CD14-positive monocyte (primary cell): ENCODE measurements at places on chromosomes 1 and 21.

GRCh38 chr1:2587071-2587859 is 688 bp downstream of the PRXL2B start:
- DNase-seq = no peak

DNA sequence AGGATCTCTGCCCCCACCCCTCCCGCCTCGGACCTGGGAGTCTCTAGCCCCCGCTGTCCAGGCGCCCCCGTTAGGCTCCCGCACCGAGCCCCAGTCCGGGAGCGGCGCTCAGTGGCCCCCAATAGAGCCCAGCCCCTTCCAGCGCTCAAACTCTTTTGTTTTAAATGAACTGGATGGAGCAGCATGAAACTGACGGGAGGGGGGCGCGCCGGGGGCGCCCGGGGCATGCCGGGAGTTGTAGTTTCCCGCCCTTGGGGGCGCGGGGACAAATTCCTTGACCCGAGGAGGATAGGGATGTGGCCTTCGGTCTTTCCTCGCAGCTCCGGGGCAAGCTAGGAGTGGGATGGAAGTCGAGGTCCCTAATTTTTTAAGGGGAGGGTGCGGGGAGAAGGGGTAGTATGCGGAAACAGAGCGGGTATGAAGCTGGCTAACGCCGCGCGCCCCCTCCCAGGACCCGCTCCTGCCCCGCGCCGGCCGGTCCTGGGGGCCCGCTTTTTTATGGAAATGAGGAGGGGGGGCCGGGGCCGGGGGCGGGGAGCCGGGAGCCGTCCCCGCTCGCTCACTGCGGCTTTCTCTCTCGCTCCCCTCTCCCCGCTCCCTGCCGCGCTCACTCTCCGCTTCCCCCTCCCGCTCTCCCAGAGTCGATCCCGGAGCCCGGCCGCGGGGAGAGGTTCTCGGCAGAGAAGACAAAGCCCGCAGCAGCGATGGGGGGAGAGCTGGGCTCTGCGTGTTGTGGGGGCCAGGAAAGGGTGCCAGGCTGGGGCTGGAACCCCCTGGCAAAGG is at the start of gene MEX3A:
MEX3A (minus strand) TSS at position 157 of the 783 bp plus-strand sequence. CDS start 467 bp downstream, outside the sequence.
- DNase-seq = no peak

DNA sequence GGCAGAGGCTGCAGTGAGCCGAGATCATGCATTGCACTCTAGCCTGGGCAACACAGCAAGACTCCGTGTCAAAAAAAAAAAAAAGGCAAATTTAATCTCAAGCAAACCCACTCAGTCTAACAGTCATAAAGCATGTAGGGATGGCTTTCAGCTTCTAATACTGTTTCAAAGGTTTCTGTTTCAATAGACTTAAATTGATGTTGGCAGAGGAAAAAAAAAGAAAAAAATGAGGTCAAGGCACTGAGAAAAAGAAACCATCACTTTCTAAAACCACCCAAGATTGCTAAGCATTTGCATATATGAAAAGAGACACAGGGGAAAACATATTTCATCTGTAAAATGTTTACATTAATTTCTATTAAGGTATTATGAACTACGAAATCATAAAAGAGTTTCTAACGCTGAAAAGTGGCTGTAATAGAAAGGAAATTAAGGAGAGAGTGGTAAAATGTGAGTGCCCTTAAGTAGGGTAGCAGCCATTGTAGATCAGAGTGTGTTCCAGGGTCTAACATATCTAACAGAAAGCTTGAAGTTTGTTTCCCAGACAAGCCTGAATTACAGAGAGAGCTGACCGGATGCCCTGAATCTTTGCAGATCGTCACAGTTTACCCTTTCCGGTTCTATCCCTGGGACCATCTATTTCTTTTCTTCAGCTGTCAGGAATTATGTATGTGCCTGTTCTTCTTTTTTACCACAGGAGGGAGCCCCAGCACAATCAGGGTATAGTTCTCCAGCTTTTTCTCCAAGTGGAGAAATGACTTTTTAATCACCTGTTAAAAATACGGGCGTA is 70.0 kb downstream of the PLD5 start:
- DNase-seq = no peak

- DNase-seq = no peak
Measured at GRCh38 chr21:21366277-21366676, 368.1 kb downstream of the NCAM2 start.

GRCh38 chr1:224683936-224684335 is 67.8 kb downstream of the CNIH3 start:
- no peak for DNase-seq

DNA sequence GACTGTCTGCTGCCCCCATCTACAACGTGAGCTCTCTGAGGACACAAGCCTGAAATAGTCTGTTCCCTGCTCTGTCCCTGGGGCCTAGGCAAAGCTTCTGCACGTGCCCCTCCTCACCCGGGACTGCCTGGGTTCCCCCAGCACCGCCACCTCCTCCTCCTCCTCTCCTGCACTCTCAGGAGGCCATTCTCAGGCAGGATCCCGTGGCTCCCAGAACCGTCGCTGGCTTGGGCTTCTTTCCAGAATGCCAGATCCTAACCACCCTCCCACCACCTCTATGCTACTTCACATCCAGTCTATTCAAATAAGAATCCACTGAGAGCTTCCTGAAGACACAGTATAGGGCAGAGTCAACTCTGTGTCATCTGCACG is 11.2 kb downstream of the NPHP4 start:
- no peak for DNase-seq

DNA sequence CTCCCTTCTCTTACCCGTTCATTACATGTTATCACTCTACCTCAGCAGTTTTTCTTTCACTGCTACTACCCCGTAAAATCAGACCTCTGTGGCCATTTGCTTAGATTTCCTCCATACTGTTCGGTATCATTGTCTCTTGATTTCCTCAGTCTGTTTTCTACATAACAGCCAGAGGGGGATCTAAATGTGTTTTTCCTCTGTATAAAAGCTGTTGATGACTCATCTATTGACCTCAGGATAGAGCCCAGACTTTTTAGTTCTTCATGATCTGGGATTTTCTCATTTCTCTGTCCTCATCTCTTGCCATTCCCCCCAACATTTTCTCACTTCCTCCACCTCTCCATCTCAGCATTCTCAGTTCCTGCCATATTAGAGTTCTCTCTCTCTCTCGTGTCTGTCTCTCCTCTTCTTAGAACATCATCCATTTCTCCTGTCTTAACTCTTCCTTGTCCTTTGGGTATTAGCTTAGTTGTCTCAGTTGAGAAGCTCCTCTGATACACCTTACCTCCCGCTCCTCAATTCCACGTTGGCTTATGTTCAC is 10.5 kb downstream of the OTUD3 start:
- DNase-seq = no peak

GRCh38 chr21:37408464-37409193 is 42.1 kb downstream of the DYRK1A start:
- no peak for DNase-seq

GRCh38 chr1:162930532-162930931 is 69.6 kb upstream of the CCDC190 start:
- no peak for DNase-seq

DNA sequence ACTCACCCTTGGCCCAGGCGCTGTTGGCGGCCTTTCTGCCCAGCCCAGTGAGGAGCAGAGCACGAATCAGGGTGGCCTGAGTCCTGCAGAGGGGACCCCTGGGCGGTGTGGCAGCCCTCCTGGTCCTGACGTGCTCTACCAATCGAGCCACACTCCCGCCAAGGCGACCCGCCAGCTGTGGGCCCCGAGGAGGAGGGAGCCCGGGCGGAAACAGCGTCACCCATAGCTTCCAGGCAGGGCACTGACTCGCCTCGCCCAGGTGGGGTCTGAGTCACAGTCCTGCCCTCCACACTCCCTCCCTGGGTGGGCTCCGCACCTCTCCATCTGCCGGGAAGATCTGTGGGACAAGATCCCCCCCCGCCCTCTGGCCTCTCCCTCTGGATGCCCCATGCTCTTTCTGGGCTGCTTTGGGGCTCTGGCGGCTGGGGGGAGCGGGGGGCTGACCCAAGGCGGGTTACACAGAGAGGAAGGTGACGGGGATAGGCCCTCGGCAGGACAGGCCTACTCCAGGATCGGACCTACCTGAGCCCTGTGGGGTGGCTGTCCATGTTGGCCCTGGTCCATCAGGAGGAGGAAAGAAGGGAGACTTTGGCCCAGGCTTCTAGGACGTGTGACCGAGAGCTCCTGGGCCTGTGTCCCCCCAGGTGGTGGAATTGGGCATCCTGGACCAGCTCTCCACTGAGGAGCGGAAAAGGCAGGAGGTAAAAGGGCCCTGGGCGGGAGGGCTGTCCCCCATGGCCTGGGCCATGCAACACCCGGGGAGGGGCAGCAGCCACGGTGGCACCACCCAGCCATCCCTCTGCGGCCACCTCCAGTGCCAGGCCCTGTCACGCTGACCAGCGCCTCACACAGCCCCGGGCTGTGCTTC is 14.0 kb downstream of the ARHGEF16 start:
- no peak for DNase-seq

DNA sequence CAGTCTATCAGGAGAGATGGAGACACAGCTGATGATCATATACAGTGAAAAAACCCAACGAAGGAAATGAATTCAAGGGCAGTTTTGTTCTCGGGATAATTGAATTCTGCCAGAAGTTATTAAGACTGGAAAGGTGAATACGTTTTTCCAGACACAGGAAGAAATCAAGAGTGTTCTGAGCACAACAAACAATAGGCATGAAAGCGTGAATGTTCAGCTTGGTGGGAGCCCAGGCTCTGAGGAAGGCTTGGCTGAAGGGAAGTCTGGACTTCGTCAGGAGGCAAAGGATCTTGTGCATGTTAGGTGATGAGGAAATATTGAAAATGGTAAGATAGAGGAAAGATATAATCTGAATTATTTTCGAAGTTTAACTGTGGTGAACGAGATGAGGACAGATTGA is 50.4 kb downstream of the CYYR1 start:
- no peak for DNase-seq
